ENCODE measurements at places on chromosomes 1 and 21.

- DNase-seq, result no peak
Measured at GRCh38 chr1:59900640-59901039, 25.9 kb downstream of the CYP2J2 start.

GRCh38 chr1:3001471-3002348 lies 19.6 kb upstream of the ACTRT2 start:
- no peak for DNase-seq

- DNase-seq, result no peak
Measured at GRCh38 chr1:20487236-20487590, 1.2 kb upstream of the CAMK2N1 start.

DNA sequence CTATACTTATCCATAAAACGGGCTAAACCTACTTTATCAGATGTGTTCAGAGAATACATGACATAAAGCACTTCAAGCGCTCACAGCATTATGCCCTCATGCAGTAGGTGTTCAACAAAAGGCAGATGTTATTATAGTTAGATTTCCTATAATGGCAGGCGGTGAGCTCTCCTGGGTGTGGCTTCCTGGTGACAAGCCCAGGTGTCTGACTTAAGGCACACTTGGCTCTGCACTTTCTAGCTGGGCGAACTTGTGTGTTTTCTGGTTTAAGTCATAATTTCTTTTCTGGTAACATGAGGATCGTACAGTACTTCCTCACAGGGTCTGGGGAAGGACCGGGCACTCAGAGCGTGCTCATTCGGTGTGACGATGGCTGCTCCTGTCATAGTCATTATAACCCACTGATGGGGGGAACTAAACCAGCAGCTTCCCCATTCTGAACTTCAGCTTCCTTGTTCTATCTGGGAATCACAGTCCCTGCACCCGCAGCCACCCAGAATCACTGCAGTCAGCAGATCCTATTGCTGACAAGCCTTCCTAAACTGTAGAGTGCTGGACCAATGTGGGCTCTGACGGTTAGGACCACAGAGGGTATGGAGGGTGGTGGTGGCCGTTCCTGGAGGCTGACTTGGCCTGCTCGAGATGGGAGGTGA lies 52.8 kb downstream of the IGSF21 start:
- DNase-seq, result no peak

DNA sequence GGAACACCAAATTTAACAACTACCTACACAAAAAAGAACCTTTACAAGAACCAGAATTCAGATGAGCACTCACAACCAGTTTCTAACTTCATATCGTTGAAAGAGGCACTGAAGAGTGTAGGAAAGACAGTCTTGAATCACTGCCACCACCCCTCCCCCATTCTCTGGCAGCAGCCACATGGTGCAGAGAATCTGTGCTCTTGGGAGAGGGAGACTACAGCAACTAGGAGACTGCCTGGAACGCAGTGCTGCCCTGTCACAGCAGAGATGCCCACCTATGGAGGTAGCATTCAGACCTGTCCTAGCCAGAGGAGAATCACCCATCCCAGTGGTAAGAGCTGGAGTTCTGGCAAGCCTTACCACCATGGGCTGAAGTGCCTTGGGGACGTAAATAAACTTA lies 7.3 kb downstream of the CCN1 start:
- no peak for DNase-seq

DNA sequence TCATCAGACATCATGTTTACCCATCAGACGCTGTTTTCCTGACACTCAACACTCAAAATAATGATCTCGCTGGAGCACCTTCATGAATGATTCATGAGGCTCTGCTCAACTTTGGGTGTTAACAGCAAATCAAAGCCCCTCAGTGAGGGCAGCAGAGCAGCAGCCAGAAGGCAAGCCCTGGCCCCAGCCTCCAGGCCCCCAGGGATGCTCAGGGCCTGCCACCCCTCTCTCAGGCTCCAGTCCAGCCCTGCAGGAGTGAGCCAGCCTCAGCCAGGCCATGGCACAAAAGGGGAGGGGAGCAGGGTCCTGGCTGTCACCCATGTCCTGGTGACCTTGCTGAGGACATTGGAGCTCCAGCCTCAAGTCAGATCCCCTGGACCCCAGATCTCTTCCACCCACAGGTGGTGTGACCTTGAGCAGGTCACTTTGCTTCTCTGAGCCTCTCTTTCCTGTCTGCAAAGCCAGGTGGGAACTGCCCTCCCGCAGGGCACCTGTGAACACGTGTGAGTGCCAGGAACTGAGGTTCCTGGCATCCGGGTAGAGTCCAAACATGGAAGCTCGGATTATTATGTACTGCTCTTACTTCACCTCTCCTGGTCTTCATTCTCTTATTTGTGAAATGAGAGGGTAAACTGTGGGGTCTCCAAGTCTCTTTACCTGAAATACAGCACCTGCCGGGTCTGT lies 161.6 kb upstream of the VAMP3 start:
- DNase-seq, result no peak

- no peak for DNase-seq
Measured at GRCh38 chr1:26724118-26724517, 28.3 kb downstream of the ARID1A start.

DNA sequence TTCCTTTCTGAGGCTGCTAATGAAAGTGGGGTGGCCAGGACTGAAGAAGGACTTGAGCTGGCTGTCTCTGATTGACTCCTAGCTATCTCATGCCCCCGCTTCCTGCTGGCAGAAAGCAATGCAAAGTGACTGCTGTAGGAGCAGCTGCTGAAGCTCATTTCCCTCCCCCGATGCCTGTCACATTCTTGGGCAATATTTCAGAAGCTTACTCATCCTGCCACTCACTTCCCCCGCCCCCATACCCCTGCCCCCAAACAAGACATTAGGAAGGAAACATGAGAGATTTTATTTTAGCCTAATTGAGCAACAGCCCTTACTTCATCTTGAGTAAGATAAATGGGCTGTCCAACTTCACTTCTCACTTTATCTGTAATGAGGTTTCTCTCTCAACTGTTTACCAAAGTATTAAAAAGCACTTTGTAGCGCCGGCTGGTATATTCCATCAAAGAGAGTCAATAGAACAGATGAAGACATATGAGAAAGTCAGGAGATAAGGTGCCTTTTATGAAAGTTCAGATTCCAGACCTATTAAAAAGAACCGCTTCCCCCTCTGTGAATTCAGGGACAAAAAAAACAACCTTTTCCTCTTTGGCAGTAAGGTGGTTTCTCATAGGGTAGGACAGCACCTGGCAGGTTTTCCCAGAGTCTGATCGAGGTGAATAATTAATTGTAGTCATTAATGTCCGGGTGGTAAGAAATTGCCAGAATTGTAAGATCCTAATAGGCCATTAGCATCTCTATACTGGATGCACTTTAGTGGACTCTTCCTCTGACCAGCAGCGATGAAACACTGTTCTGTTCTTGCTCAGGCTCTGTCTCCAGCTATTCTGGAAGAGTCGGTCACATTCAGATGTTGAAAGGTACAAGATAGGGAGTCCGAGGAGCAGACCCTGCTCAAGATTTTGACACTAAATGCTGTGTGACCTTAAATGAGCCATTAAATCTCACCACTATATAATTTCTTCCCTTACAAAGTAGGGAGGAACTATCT lies 70.2 kb downstream of the SH3GLB1 start:
- DNase-seq, result peak; percentile 72

DNA sequence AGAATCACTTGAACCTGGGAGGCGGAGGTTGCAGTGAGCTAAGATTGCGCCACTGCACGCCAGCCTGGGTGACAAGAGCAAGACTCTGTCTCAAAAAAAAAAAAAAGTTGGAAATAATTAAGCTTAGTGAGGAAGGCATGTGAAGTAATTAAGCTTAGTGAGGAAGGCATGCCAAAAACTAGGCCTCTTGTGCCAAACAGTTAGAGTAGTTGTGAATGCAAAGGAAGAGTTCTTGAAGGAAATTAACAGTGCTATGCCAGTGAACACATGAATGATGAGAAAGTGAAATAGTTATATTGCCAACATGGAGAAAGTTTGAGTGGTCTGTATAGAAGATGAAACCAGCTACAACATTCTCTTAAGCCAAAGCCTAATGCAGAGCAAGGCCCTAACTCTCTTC lies 85.0 kb downstream of the MAN1A2 start:
- DNase-seq, result no peak

GRCh38 chr1:181767001-181767708 lies 283.8 kb downstream of the CACNA1E start:
- no peak for DNase-seq
